Motor neuron (in vitro differentiated cells): ENCODE measurements at places on chromosomes 12 and 14. TPM values are rescaled to one million over a fixed set of nuclear protein-coding genes. Genes with fewer than 3 reads are reported as not detected.

Gene OTOGL
- 0.15 and 0.19 TPM in 2 replicates for total RNA-seq

Gene GPHB5
- not detected in 2 replicates for total RNA-seq

Gene KRT5
- total RNA-seq: 0.69 TPM in 1 of 2 replicates, not detected in the other

Gene ZBTB25
- total RNA-seq: 10.6 and 12.4 TPM in 2 replicates

Gene PLA2G1B
- total RNA-seq: not detected in 2 replicates

Gene KRT85
- 0.28 and 0.34 TPM in 2 replicates for total RNA-seq

Gene TPPP2
- not detected in 2 replicates for total RNA-seq

Gene CCDC92
- total RNA-seq: 28.7 and 31.9 TPM in 2 replicates

Gene DNAI7
- 2.3 TPM in 2 replicates for total RNA-seq

Gene IL26
- not detected in 2 replicates for total RNA-seq

Gene RNF212B
- total RNA-seq: not detected in 2 replicates

Gene FAM186B
- total RNA-seq: 0.65 and 0.94 TPM in 2 replicates

Gene ABCD2
- 0.05 TPM in 1 of 2 replicates, not detected in the other for total RNA-seq

Gene OR10A7
- not detected in 2 replicates for total RNA-seq

Gene TRHDE
- 4.8 and 7.1 TPM in 2 replicates for total RNA-seq

Gene CCDC175
- total RNA-seq: not detected in 2 replicates

Gene ITGA5
- total RNA-seq: 2.1 and 4.1 TPM in 2 replicates

Gene USP30
- 12.0 and 12.4 TPM in 2 replicates for total RNA-seq

Gene HOXC12
- total RNA-seq: not detected in 2 replicates

Gene TSHR
- total RNA-seq: 0.71 and 0.94 TPM in 2 replicates

Gene KRT83
- not detected in 2 replicates for total RNA-seq

Gene DDHD1
- 15.2 and 17.5 TPM in 2 replicates for total RNA-seq

Gene MYL6B
- 188 and 217 TPM in 2 replicates for total RNA-seq

Gene DTX1
- 0.87 and 2.2 TPM in 2 replicates for total RNA-seq

Gene CLEC2A
- total RNA-seq: 0.38 TPM in 1 of 2 replicates, not detected in the other

Gene IL31
- not detected in 2 replicates for total RNA-seq

Gene OVCH1
- total RNA-seq: 0.49 and 0.54 TPM in 2 replicates

Gene OTX2
- not detected in 2 replicates for total RNA-seq

Gene DEPDC4
- 3.0 and 3.3 TPM in 2 replicates for total RNA-seq

Gene TOMM20L
- not detected in 2 replicates for total RNA-seq

Gene DBX2
- 0.86 and 0.97 TPM in 2 replicates for total RNA-seq
